ENCODE measurements at places on chromosomes 3 and 15. TPM values are rescaled to one million over a fixed set of nuclear protein-coding genes. Genes with fewer than 3 reads are reported as not detected.

DNA sequence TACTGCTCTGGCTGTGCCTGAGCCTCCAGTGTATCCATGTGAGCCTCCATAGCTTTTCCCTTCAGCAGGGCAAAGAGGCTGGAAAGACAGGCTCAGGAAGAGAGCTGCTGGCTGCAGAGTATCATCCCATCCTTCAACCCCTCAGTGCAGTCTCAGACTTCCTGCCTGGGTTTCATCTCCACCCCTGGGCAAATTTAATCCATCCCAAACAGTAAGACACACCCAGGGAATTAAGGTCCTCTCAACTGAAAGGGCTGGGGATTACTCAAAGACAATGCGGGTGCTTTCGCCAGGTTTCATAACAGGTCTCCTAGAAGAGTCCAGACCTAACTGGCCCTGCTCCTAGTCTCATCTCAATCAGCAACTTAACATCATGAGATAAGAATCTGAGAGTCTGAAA is 15.5 kb downstream of the SLCO2A1 start:
- DNase-seq = no peak
- no peaks in the 10 kb centered on the region for H3K27me3 ChIP-seq
- no peak overlapping the region for H3K4me3 ChIP-seq

DNA sequence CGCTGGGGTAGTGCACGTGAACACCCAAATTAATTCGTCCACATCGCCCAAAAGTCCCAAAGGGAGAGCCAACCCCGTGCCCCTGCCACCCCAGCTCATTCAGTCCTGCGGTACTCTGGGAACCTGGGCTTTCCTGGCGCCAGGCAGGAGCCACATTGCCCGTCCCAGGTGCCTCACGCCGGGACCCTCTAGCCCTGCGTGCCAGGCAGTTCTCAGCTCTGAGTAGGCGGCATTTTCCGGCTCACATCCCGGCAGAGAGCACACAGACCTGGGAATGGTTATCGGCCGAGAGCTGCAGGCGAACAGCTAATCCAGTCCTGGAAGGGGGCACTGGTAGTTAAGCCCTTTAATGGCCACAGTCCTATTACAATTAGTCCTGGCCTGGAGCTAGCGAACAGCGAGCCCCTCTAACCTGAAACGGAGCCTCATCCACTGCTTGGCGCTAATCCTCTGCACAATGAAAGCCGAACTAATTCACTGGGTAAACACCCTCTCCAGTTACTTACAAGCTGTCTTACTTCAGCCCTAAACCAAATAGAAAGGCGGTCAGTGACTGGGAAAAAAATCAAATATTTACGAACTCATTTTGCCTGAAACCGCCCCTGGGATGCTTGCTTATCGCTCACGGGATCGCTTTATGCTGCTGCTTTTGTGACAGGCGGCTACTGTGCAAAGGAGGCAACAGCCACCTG is 254.6 kb upstream of the SOX14 start:
- H3K4me3 ChIP-seq = no peak overlapping the region
- no peaks in the 10 kb centered on the region for H3K27me3 ChIP-seq
- H3K4me1 ChIP-seq = no peaks in the 10 kb centered on the region
- H3K36me3 ChIP-seq = no peaks in the 10 kb centered on the region
- H3K27ac ChIP-seq = no peak overlapping the region
- no peak for DNase-seq

- H3K4me1 ChIP-seq = peaks cover 3% of the 10 kb centered on the region
- H3K27ac ChIP-seq = no peak overlapping the region
- H3K27me3 ChIP-seq = peaks cover 15% of the 10 kb centered on the region
- no peak for DNase-seq
Measured at GRCh38 chr3:138412821-138413551, 21.4 kb upstream of the ESYT3 start.

GRCh38 chr3:110381992-110382391 is 689.6 kb upstream of the NECTIN3 start:
- H3K4me3 ChIP-seq = no peak overlapping the region
- DNase-seq = no peak
- H3K36me3 ChIP-seq = no peaks in the 10 kb centered on the region
- H3K27me3 ChIP-seq = no peaks in the 10 kb centered on the region
- no peak overlapping the region for H3K27ac ChIP-seq

- DNase-seq = no peak
- H3K36me3 ChIP-seq = no peaks in the 10 kb centered on the region
- H3K4me1 ChIP-seq = no peaks in the 10 kb centered on the region
- H3K27ac ChIP-seq = no peak overlapping the region
Measured at GRCh38 chr15:92492551-92493115, 99.0 kb downstream of the ST8SIA2 start.

GRCh38 chr15:67146875-67147381 is 81.5 kb downstream of the SMAD3 start:
- peaks cover 68% of the 10 kb centered on the region for H3K4me1 ChIP-seq
- H3K4me3 ChIP-seq = no peak overlapping the region
- no peaks in the 10 kb centered on the region for H3K27me3 ChIP-seq
- no peak for DNase-seq

GRCh38 chr3:152656972-152657355 is 178.0 kb upstream of the P2RY1 start:
- no peak overlapping the region for H3K27ac ChIP-seq
- no peaks in the 10 kb centered on the region for H3K36me3 ChIP-seq
- no peak overlapping the region for H3K4me3 ChIP-seq
- H3K27me3 ChIP-seq = no peaks in the 10 kb centered on the region
- H3K4me1 ChIP-seq = peaks cover 5% of the 10 kb centered on the region

CDHR4 gene
- not detected for total RNA-seq

All from spleen (tissue), 13 donors.